Posterior cingulate gyrus (tissue), 11 donors: ENCODE measurements at places on chromosomes 2 and 18.

GRCh38 chr2:129730979-129731378 is 248.5 kb upstream of the RAB6C start:
- no peak for DNase-seq

DNA sequence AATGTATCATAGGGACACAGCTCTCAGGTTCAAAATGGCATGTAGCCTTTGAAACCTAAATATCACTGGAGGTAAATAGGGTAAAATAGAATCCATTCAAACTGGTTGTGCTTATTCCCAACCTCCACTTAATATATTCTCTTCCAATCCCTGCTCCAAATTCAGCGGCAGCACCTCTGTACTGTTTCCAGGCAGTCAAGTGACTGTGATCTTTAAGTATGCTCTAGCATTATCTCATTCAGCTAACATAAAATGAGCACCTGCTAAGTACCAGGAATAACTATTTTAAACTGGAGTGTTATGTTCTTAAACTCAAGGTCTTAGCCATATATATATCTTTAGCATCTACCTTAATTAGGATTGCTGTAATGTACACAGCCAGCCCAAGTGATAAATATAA is 269.2 kb upstream of the SESTD1 start:
- DNase-seq, result no peak

DNA sequence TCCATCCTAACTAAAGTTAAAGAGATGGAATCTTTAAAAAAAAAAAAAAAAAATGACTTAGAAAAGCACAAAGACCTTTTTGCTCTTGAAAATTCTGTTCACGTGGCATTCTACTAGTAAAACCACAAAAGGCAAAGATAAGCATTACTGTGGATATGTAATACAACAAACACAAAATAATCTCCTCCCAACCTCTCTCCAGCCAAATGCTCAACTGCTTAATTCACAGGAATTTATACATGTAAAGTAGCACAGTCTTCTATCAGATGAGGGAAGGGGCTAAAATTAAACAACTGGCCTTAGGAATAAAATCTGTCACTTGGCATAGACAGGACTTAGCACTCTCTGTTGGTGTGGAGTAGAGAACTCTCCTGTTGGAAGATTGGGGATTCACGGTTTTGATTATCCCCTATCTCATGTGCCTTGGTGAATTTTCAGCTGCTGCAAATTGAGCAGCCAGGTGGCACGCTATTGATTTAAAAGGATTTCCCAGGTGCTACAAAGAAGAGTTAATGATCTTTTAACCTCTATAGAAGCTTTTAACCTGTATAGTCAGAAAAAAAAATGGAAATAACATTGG is 57.4 kb downstream of the ATIC start:
- DNase-seq, result no peak

DNA sequence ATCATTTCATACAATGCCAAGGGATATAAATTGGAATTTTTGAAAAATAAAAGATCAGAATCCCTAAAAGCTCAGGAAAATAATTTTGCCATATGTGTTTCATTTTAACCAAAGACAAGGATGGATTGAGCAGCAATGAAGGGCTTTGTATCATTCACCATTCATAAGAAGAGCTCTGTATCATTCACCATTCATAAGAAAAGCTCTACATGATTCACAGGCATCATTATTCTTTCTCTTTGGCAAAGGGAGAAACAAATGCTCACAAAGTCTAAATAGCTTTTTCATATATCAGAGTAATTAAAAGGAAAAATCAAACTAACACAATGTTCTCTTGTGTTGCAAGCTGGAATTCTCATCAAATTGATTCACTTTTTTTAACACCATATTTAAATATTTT is 169.1 kb upstream of the MC4R start:
- no peak for DNase-seq

- no peak for DNase-seq
Measured at GRCh38 chr2:234107861-234108260, 57.4 kb downstream of the SPP2 start.

GRCh38 chr2:207121784-207122183 is 44.0 kb downstream of the KLF7 start:
- DNase-seq, result no peak

- DNase-seq, result peak; percentile 79
Measured at GRCh38 chr2:109349503-109350465, 220.8 kb downstream of the SH3RF3 start.

DNA sequence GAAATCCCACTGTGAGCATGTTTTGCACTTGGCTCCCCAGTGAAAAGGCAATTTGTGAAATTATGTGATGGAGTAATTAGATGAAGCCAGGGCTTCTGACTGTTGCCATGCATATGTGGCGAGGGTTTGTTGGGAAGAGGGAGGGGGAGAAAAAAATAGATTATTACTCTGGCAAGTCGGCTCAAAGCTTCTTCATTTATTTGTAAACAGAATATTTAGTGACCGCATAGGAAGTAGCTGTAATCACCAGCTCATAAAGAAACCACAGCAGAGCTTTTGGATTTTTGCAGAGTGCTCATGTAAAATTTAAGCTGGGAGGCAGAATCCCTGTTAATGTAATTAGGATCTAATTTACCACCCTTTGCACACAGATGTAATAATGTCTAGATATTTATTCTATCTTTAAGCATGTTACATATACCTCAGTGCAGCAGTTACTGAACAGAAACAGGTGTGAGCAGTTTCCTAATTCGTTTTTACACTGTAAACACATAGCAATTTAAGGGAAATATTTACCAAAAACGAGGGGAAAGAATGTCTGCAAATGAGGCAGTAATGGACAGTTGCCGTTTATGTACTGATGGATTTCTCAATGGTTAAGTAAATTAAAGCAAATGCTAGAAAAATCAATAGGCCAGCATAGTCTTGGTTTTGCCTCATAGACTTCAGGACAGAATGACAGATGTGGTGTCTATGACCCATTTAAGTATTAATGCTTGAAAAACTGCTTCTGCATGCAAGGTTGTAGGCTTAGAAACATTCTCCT is 87.9 kb downstream of the MEIS1 start:
- DNase-seq, result no peak

DNA sequence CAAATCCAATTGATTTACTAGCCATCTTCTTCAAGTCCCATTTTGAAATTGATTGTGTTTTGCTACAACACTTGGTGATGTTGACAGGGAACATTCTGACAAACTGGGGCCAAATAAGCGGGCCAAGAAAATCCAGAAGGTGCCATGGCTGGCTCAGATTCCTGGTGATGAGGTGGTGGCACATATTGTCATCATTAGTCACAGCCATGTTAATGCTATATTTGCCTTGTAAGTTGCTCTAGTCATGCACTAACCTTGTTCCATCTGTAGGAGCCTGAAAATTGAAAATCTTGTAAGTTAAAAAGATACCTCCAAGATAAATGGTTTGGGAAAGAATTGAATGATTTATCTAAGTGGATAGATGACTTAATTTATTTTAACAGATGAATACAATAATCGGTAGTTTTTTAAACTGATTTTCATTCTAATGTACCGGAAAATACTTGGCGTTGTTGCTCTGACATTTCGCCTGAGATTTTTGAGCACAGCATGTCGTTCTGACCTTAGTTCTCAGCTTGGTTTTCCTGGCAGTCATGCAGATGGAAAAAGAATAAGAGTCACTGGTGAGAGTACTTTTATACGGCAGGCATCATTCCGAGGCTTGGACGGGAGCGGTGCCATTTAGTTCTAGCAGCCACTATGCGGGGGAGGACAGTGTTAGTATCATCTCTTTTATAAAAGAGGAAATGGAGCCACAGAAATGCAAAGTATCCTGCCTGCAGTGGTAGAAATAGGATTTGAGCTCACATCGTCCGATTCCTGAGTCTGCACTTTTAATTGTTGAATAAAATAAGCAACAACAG is 133.9 kb downstream of the ZNF532 start:
- DNase-seq, result peak; percentile 71

- no peak for DNase-seq
Measured at GRCh38 chr2:27390822-27391679, 10.5 kb upstream of the ZNF513 start.

DNA sequence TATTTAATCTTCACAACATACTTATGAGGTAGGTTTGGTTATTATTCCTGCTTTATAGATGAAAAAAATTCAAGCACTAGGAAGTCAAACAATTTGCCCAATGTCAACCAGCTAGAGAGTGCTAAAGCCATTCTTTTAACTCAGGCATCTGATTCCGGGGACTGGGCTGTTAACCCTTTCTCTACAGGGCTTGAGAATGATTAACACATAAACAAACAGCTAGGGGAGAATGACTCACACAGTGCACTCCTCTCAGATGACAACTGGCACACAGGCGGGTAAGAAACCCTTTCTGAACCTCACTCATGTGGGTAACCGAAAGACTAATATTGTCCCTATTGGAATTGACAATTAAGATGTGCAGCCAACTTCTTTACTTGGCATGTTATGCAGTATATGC is 86.3 kb upstream of the FSHR start:
- no peak for DNase-seq

GRCh38 chr2:45765728-45766254 is 114.3 kb downstream of the PRKCE start:
- DNase-seq, result no peak

- no peak for DNase-seq
Measured at GRCh38 chr2:203759690-203760365, 53.4 kb downstream of the CD28 start.

GRCh38 chr2:232506709-232507108 is 13.5 kb upstream of the PRSS56 start:
- DNase-seq, result no peak

DNA sequence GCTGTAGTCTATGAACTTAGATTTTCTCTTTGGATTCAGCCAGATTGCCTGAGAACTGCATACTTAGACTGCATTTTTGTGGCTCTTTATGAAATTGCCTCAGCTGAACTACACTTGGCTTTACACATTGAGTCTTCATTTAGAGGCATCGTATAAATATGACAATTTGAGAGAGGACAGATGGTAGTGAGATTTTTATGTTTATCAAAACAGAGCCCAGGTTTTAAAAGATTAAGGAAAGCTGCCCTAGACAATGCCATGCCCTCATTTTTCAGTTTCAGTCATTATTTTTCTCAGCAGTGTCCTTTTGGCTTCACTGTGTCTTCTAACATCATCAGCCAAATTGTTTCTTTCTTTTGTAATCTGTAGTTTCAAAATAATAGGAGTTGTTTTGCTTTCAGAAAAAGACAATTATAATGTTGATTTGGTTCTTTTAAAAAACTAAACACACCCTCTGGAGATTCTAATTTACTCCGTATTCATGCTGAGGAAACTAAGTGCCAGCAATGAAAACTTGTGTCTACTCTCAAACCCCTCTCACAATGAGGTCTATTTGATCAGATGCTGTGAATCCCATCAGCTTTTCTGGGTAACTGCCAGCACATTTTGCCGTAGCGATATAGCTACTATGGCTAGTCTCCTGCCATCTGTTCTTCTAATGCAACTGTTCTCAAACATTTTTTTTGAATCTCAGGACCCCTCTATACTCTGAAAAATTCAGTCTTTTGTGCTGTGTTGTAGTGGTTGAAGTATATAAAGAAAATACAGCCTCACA is 46.2 kb downstream of the TWSG1 start:
- DNase-seq, result no peak

DNA sequence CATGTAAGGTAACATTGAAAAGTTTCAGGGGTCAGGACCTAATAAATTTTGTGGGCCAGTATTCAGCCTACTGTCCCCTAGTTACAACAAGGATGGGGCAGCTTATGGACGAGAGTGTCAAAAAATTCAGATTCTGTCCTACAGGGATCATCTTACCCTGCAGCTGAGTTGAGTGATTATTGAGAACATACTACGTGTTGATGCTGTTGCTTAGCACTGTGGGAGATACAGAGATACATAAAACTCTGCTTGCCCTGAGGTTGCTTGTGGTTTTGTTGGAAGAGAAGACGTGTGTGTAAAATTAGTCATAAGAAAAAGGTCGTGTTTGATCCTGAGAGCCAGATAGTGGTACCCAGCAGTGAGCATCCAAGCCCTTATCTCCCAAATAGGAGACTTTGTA is 253.2 kb downstream of the NEDD4L start:
- DNase-seq, result no peak

- no peak for DNase-seq
Measured at GRCh38 chr2:31296641-31297287, 62.8 kb downstream of the EHD3 start.

DNA sequence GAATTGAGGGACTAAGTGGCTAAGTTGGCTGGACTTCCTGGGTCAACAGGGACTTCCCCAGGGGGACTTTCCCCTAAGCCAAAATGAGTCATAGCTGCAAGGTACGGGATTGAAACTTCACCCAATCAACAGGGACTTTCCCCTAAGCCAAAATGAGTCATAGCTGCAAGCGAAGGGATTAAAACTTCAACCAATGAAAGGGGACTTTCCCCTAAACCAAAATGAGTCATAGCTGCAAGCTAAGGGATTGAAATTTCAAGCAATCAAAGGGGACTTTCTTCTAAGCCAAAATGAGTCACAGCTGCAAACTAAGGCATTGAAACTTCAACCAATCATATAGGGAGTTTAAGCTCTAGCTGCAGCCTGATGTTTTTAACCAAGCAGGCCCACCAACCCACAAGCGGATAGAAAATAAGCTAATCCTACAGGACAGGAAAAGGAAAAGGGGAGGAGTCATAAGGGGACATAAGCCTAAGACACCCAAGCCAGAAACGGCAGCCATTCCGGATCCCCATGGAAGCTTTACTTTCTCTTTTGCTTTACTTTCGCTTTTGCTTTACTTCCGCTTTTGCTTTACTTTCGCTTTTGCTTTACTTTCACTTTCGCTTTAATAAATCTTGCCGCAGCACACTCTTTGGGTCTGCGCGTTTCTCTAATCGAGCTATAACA is 1375.4 kb upstream of the CELF4 start:
- no peak for DNase-seq

GRCh38 chr2:11250400-11251196 is 93.8 kb downstream of the ROCK2 start:
- DNase-seq, result no peak

- no peak for DNase-seq
Measured at GRCh38 chr2:14524041-14524802, 108.3 kb upstream of the LRATD1 start.

- DNase-seq, result no peak
Measured at GRCh38 chr2:36594849-36595248, 3.1 kb downstream of the FEZ2 start.

DNA sequence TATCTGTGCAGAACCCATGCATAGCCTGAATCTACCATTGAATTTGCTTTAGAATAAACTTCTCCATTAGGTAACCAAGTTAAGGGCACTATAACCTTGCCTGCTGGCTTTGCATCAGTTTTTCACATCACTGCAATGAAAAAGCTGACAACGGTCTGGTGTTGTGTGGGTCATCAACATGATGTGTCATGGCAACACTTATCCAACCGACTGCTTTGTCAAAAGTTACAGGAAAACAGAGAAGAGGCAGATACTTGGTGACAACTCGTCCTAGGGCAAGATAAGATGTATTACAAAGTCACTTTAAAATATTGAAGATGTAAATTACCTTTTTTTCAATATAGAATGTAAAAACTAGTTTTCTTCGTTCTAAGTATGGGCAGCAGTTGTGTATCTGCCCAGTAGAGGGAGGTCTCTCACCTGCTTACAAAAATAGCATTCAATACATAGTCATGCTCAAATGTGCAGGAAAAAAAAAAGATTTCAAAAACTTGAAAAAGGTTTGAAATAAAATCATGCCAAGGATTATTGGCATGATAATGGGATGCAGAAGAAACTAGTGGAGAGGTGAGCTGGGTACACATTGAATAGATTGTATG is 96.3 kb downstream of the EVA1A start:
- DNase-seq, result no peak

- DNase-seq, result no peak
Measured at GRCh38 chr2:46225150-46225625, 72.0 kb upstream of the EPAS1 start.

GRCh38 chr2:99698896-99699295 is 209.1 kb upstream of the REV1 start:
- DNase-seq, result no peak

GRCh38 chr18:13054336-13054735 is 63.2 kb downstream of the CEP192 start:
- no peak for DNase-seq

GRCh38 chr2:158772306-158773078 is 22.6 kb upstream of the DAPL1 start:
- DNase-seq, result peak; percentile 90
